Kidney epithelial cell (primary cell): ENCODE measurements at places on chromosomes 1 and 21.

DNA sequence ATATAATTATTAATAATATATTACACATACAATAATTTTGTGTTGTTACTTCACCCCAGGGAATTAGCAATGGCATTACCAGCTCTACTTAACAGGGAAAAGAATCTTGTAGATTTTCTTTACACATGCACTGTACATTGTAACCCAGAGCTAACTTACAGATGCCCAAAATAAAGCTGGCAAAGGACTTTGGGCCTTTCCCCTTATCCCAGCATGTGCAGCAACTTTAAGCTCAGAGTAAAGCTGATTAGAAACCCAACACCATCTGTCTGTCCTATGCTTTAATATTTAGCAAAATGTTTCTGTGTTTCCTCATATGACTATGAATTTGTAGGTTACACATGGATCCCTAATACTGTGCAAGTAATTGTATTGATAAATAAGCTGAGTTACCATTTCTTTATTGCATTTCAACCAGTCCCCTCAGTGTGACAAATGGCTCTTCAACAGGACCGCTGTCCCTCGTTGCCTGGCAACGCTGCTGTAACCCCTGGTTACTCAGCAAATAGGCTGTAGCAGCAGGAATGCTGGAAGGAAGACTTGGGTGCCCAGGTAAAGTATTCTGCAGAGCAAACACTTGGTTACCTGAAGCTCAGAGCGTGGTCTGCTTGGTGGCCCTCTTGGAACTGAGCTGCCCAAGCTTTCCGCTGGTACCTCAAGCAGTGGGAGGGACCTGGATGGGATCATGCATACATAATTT lies at the start of gene USH2A:
USH2A (minus strand) TSS at position 628 of the 700 bp plus-strand sequence. CDS start 1,112 bp downstream, outside the sequence.
- DNase-seq = no peak

DNA sequence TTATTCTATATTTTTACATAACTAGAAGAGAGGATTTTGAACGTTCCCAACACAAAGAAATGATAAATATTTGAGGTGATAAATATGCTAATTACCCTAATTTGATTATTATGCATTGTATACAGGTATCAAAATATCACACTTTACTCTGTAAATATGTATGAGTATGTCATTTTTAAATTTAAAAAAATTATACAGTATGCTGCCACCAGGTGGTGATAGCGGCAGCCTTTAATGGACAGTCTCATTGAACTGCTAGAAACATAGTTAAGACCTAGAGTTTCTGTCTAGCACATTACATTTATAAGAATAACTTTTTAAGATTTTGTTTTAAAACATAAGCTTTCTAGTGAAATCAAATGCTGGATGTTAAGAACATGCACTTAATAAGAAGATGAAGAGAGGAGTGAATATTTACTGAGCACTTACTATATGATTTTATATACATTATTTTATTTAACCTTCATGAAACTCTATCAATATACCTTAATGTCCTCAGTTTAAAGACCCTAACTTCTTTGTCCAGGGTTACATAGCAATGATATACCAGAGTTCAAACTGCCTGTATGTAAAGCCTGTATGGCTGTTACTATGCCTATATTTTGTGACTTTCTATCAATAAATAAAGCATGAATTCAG lies 207.1 kb downstream of the NUF2 start:
- DNase-seq = no peak

- no peak for DNase-seq
Measured at GRCh38 chr1:24902471-24902891, 27.6 kb downstream of the RUNX3 start.

- DNase-seq = no peak
Measured at GRCh38 chr21:29625990-29626389, 313.8 kb downstream of the GRIK1 start.

GRCh38 chr21:31497914-31498313 lies 153.9 kb upstream of the TIAM1 start:
- DNase-seq = no peak

GRCh38 chr21:41612674-41613532 lies 104.9 kb upstream of the TMPRSS2 start:
- DNase-seq = no peak

GRCh38 chr1:44031252-44032169 lies at the start of gene SLC6A9:
TSS of gene SLC6A9 (minus strand) at chr1:44031462. CDS start at chr1:44024277, 7,185 bp downstream.
- DNase-seq = no peak

DNA sequence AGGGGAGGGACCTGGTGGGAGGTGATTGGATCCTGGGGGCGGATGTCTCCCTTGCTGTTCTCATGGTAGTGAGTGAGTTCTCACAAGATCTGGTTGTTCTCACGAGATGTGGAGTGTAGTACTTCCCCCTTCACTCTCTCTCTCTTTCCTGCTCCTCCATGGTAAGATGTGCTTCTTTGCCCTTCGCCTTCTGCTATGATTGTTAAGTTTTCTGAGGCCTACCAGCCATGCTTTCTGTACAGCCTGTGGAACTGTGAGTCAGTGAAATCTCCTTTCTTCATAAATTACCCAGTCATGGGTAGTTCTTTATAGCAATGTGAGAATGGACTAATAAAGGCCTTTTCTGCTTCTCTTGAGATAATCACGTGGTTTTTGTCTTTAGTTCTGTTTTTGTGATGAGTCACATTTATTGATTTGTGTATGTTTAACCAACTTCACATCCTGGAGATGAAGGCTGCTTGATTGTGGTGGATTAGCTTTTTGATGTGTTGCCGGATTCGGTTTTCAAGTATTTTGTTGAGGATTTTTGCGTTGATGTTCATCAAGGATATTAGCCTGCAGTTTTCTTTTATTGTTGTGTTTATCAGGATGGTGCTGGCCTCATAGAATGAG lies 45.5 kb downstream of the RABGAP1L start:
- no peak for DNase-seq

- DNase-seq = no peak
Measured at GRCh38 chr1:57410508-57410907, 13.4 kb downstream of the DAB1 start.

- no peak for DNase-seq
Measured at GRCh38 chr1:248589334-248589733, 8.2 kb downstream of the OR2T10 start.

GRCh38 chr1:220791956-220792355 lies 5.2 kb downstream of the MTARC1 start:
- no peak for DNase-seq

DNA sequence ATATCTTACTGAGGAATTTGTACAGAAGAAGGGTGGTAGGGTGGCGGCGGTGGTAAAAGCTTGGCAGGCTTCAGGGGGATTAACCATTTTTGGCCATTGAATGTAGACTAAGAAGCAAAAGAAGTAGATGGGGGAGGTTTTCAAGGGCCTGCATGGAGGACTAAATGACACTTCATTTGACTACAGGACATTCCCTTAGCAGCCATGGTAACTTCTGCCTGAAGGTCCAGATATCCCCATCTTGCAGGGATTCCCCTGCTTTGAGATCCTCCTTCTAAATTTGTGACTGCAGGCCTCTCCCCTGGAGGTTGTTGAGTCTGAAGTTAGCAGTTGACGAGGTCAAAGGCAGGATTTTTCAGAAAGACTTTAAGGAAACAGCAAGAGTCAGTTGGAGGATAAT lies 4.8 kb downstream of the VASH2 start:
- DNase-seq = no peak

- DNase-seq = no peak
Measured at GRCh38 chr1:226988334-226988666, 48.2 kb downstream of the COQ8A start.

DNA sequence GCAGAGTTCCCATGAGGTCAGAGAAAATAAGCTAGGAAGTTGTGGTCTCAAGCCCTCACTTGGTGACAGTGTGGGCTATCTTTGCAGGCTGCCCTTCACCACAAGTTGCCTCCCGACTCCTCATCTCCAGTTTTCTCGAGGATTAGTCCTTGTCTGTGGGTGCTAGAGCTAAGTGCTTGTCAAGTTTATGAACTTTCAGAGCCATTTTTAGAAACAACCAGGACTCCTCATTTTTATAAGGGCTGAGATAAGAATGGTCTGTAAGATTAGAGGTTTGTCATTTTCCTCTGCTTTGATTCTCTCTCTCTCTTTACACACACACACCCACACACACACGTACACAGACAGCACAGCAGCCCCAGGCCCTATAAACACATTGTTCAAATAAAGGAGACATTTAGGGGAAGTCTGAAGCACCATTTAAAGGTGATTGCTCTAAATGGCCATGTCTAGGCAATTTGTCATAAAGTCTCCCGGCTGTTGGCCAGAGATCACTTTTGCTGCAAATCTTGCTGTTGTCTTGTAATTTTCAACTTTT lies 127.2 kb downstream of the LACTBL1 start:
- no peak for DNase-seq

- no peak for DNase-seq
Measured at GRCh38 chr1:163766257-163766918, 444.6 kb downstream of the NUF2 start.

- DNase-seq = no peak
Measured at GRCh38 chr1:194717941-194718340, 1531.5 kb upstream of the B3GALT2 start.

DNA sequence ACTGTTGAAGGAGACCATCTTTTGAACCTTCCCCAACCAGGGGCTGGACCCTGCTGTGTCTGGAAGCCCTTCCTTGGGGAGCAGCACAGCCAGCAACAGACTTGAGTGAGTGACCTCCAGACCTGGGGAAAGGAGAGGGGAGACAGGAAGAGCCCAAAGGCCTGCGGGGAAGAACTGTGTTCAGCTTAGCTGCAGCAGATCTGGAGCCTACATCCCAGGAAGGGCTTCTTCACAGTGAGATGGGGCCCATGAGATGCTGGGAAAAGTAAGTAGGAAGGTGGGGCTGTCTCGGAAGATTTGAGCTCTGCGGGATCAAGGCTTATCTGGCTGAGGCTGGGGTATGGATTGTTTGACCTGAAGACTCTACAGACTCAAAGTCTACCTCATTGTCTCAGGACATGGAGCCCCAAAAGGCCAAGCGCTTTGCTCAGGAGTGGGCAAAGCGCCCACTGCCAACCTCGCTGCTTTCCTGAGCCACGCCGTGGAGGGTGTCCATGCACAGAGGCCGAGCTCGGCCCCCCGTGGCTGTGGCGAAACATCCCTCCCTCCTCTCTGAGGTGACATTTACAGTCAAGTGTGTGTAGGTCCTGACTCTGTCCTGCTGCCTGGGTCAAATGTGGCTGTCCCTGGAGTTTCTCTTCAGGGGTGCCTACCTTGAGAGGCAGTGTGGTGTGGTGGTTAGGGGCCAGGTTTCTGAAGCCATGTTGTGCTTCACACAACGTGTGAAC lies 24.5 kb downstream of the SPOCD1 start:
- no peak for DNase-seq

GRCh38 chr1:233393084-233393840 lies 65.7 kb downstream of the MAP3K21 start:
- DNase-seq = no peak

- DNase-seq = no peak
Measured at GRCh38 chr1:20224546-20224945, 38.2 kb upstream of the PLA2G2C start.
